ENCODE measurements at places on chromosomes 5 and 9.

DNA sequence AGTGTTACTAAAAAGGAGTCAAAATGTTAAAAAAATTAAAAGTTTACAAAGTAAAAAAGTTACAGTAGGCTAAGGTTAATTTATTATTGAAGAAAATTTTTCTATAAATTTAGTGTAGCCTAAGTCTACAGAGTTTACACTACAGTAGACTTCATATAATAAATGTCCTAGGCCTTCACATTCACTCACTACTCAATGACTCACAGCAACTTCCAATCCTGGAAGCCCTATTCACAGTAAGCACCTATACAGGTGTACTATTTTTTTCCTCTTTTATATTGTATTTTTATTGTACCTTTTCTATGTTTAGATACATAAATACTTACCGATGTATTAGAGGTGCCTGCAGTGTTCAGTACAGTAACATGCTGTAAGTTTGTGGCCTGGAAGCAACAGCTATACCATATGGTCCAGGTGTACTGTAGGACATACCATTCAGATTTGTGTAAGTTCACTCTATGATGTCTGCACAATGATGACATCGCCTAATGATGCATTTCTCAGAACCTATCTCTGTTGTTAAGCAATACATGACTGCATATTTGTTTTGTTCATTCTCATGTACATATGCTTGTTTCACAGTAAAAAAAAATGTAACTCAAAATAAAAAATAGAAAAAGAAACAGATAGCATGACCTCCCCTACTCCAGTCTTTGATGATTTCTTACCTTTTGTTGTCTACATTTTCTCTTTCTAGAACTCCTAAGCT lies 64.7 kb downstream of the NR3C1 start:
- DNase-seq: no peak

GRCh38 chr9:114790521-114790920 lies 15.3 kb downstream of the TNFSF15 start:
- no peak for DNase-seq

GRCh38 chr9:37915911-37916470 lies 12.1 kb upstream of the SLC25A51 start:
- DNase-seq: no peak

- no peak for DNase-seq
Measured at GRCh38 chr9:111349766-111350165, 19.7 kb upstream of the OR2K2 start.
